ENCODE measurements at places on chromosomes 4 and X.

- no peak for DNase-seq
Measured at GRCh38 chr4:187366530-187366929, 629.0 kb upstream of the ZFP42 start.

GRCh38 chr4:29052266-29052665 is 1667.9 kb upstream of the PCDH7 start:
- no peak for DNase-seq

- DNase-seq = no peak
Measured at GRCh38 chr4:1374706-1375045, 27.7 kb downstream of the UVSSA start.

DNA sequence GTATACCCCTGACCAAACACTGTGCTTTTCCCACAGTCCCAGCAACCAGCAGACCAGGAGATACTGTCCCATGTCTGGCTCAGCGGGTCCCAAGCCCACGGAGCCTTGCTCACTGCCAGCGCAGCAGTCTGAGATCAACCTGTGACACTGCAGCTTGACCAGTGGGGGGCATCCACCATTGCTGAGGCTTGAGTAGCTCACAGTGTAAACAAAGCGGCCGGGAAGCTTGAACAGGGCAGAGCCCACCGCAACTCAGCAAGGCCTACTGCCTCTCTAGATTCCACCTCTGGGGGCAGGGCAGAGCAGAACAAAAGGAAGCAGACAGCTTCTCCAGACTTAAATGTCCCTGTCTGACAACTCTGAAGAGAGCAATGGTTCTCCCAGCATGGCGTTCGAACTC is 58.1 kb downstream of the SLC10A6 start:
- DNase-seq = no peak

GRCh38 chr4:8157944-8158709 is 486 bp downstream of the ABLIM2 start:
- DNase-seq = no peak

DNA sequence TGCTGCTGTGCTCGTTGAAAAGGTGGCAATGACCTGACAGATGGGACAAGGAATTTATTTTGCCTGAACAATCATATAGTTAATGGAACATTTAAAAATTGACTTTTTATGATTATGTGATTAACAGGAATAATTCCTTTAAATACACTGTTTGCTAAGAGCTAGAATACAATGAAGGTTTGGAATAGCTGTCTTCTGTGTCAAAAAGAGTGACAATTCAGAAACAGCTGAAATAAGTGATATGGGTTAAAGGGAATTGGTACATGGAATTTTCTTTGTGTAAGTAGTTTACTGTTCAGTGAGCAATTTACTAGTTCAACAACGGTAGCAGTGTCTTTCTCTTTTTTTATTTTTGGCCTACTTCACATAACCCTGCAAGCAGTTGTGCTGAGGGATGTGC is 1083.5 kb upstream of the GRID2 start:
- no peak for DNase-seq

- DNase-seq = no peak
Measured at GRCh38 chr4:189002475-189002874, 863.2 kb downstream of the TRIML1 start.

DNA sequence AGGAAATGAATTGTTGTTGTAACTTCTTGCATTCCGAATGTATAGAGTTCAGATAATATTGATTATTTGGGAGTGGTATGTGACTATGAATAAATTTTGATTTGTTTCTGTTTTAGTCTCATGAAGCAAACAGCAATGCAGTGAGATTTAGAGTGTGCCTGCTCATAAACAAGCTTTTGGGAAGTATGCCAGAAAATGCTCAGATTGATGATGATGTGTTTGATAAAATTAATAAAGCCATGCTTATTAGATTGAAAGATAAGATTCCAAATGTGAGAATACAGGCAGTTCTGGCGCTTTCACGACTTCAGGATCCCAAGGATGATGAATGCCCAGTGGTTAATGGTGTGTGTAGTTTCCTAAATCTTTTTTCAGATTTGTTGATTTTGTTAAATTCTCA is 2.0 kb downstream of the NCAPG start:
- no peak for DNase-seq

- no peak for DNase-seq
Measured at GRCh38 chrX:135421932-135422809, at the start of gene SMIM10L2A. Gene SMIM10L2A (plus strand): TSS chrX:135421944. CDS start chrX:135422132, 188 bp downstream.

- DNase-seq = no peak
Measured at GRCh38 chr4:10893395-10893794, 208.8 kb upstream of the CLNK start.

- DNase-seq = peak; percentile 10
Measured at GRCh38 chr4:16416601-16417000, 190.3 kb upstream of the TAPT1 start.

DNA sequence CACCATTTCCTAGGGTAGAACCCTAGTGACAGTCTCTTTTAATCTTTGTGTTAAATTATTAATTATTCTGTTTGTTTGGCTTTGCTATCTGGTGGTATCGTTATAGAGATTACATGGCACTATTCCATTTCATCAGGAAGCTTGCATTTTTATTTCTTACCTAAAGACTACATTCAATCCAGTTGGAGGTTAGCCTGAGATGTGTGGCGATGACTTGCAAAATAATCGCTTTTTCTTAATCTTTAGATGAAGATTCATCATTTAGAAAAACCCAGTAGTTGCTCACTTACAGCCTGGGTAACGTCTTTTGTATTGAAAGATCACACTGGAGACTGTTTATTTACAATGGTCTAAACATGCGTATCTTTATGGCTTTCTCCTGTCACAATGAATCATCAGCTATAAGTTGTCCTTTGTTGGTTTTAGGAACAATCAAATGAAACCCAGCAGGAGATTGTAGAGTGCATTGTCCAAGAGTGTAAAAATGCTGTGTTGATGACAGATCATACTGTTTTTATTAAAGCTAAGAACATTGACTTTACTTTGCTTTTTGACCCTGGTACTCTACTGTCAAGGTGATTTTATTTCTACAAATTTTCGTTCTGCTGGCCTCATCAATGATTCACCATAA is 281.7 kb upstream of the PITX2 start:
- peak; percentile 61 for DNase-seq

- no peak for DNase-seq
Measured at GRCh38 chr4:54139332-54139731, 39.4 kb downstream of the GSX2 start.

GRCh38 chr4:122602277-122603142 is 18.4 kb downstream of the IL21 start:
- peak; percentile 56 for DNase-seq

GRCh38 chr4:140764785-140765392 is 8.7 kb upstream of the TBC1D9 start:
- DNase-seq = no peak

- no peak for DNase-seq
Measured at GRCh38 chrX:3046253-3047240, 5.3 kb downstream of the ARSF start.

DNA sequence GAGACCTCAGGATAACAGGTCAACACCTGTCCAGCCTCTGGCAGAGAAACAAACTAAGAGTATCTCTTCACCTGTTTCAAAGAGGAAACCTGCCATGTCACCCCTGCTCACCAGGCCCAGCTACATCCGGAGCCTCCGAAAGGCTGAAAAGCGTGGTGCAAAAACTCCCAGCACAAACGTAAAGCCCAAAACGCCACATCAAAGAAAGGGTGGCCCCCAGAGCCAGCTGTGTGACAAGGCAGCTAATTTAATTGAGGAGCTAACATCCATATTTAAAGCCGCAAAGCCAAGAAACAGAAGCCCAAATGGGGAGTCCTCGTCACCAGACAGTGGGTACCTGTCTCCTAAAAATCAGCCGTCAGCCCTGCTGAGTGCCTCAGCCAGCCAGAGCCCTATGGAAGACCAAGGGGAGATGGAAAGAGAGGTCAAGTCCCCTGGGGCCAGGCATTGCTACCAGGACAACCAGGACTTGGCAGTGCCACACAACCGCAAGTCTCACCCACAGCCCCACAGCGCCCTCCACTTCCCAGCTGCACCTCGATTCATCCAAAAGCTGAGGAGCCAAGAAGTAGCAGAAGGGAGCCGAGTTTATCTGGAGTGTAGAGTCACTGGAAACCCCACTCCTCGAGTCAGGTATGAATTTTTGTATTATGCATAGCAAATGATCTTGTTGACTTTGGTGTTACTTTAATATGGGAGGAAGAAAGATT is 15.1 kb downstream of the PALLD start:
- DNase-seq = no peak

DNA sequence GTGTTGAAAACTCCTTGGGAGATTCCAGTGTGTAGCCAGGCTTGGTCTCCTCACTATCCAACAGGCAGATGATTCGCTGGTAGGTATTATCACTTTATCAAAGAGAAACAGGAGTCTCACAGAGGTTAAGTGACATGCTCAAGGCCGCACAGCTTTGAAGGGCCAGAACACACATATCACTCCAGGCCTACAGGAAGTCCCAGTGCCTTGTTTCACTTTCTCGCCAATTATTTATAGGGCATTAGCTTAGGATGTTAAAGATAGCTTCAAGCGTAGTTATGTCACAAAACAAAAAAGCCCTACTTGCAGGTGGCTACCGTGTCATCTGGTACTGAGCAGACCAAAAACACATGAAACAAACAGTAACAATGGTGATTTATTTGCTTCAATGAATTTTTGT is 13.2 kb downstream of the ATP8A1 start:
- DNase-seq = no peak

- no peak for DNase-seq
Measured at GRCh38 chr4:87704001-87704400, 53.9 kb downstream of the DMP1 start.

GRCh38 chr4:5052204-5052702 is 973 bp downstream of the STK32B start:
- peak; percentile 11 for DNase-seq

DNA sequence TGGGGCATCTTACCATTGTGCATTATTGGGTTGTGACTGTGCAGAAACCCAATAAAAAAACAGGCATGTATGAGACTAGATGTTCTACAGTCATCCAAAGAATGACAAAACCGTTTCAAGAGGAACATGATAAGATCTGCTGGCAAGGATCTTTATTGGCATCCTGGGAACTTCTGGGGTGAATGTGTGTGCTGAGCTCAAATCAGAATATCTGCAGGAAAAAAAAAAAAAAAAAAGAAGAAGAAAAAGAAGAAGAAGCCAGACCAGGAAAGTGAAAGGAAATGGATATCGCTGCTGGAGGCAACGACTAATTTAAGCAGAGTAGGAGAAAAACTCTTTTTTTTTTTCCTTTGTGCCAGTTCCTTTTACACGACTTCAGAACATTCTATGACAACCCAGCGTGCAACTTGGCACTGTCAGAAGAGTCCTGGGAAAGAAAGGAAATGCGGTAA is 484.2 kb upstream of the BOD1L1 start:
- DNase-seq = peak; percentile 62

DNA sequence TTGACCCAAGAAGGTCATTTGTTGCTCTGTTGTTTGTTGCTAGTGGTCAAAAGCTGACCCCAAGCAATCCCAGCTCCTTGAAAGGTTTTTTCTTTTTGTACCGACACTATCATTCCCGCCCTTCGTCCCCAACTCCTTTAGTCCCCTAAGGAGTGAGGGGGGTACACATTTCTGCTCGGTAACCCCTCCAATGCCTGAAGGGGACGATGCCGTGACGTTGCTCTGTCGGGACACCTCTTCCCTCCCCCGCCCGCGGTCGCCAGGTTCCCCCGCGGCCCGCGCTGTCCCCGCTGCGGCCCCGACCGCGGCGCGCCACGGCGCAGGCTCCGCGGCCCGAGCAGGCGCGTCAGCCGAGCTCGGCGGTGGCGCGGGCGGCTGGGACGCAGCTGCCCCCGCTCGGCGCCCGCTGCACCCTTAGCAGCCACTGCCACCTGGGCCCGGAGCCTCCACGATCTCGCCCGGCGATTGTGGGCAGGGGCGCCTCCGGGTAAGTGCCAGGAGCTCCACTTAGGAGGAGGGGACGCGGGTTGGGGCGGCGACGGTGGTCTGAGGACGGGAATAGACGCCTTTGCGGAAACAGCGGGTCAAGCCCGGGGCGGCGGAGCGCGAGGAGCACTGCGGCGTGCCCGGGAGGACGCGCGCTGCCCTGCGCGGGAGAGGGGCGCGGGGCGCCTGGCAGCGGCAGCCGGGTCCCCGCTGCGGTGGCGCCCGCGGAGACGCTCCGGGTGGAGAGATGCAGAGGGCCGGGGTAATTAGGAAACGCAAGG is at the start of gene GLRB:
GLRB (plus strand) TSS at position 340 of the 767 bp plus-strand sequence. CDS start 1,875 bp downstream, outside the sequence.
- peak; percentile 34 for DNase-seq
